ENCODE measurements at places on chromosomes 2 and 18. TPM values are rescaled to one million over a fixed set of nuclear protein-coding genes. Genes with fewer than 3 reads are reported as not detected.

CASP10 gene
- total RNA-seq, result 22.1 TPM

REG3G gene
- total RNA-seq, result not detected

CFAP53 gene
- total RNA-seq, result 0.43 TPM

CIDEA gene
- total RNA-seq, result not detected

DNA sequence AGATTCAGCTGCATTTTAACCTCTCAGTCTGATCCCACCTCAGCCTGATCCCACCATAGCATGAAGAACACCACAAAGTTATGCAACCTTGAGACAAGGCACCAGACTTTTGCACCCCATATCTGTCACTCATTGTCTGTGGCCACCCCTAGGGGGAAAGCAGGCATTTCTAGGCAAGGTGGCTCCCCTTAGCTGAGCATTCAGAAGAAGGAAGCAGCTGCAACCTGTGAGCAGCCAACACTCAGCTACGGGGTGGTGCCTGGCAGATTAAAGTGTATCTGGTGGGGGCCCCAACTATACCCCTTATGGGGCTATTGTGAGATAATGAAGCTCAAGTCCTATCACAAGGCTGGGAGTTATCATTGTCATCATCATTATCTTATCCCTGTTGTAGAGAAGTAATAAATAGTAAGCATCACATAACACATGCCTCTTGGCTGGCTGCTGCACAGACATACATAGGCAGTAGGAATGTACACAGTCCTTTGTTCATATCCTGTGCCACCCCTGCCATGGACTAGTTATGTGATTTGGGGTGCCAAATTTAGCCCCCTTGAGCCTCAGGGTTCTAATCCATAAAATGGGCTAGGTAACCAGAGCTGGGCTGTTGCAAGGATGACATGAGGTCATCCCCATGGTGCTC lies 20.6 kb upstream of the TMEM163 start:
- DNase-seq, result no peak
- H3K27ac ChIP-seq, result no peak overlapping the region
- no peaks in the 10 kb centered on the region for H3K36me3 ChIP-seq
- peaks cover 7% of the 10 kb centered on the region for H3K27me3 ChIP-seq
- no peaks in the 10 kb centered on the region for H3K4me1 ChIP-seq

DNA sequence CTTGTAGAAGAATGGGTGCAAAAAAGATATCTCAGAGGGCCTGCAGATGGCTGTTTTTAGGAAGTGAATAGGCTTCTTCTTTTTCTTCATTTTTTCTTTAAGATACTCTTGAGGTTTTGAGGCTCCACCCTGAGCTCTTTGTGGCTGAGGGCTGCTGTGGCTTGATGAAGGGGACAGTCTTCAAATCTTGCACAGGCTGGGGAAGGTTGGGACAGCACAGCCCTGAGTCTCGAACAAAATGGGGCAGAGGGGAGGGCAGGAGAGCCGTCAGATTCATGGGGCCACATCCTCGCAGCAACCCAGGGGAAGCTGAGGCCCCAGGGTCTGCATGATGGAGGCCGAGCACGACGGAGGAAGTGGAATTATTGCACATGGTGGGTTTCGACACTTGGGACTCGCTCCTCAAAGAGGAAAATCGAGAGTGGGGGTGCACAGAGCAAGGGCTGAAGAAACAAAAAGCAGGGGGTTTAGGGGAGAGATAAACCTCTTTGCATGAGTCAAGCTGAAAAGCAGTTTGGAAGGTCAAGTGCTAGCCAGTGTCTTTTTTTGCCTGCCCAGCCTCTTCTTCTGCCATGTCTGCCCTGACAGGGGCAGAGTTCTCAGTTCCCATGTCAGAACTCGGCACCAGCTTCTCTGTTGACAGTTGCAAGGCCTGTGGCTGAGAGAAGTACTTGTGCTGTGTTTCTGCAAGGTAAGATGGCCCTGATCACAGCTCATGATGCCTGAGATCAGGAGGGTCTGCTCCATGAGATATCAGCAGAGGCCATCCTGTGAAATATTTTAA lies 19.5 kb downstream of the INPP4A start:
- peak overlapping the region; percentile 66 for H3K4me3 ChIP-seq
- no peaks in the 10 kb centered on the region for H3K27me3 ChIP-seq
- peak overlapping the region; percentile 95 for H3K27ac ChIP-seq
- peak; percentile 40 for DNase-seq
- peaks cover 3% of the 10 kb centered on the region for H3K36me3 ChIP-seq

- H3K27ac ChIP-seq, result peak within 1 kb of the TSS; percentile 90
- peak within 1 kb of the TSS; percentile 88 for H3K4me3 ChIP-seq
- H3K36me3 ChIP-seq, result peaks cover 13% of the 10 kb centered on the region
- peak; percentile 66 for DNase-seq
These were observed at the start of gene MTA3 for GRCh38 chr2:42568401-42569115. MTA3 (plus strand) TSS chr2:42568632; CDS start chr2:42568746, 114 bp downstream.

DNA sequence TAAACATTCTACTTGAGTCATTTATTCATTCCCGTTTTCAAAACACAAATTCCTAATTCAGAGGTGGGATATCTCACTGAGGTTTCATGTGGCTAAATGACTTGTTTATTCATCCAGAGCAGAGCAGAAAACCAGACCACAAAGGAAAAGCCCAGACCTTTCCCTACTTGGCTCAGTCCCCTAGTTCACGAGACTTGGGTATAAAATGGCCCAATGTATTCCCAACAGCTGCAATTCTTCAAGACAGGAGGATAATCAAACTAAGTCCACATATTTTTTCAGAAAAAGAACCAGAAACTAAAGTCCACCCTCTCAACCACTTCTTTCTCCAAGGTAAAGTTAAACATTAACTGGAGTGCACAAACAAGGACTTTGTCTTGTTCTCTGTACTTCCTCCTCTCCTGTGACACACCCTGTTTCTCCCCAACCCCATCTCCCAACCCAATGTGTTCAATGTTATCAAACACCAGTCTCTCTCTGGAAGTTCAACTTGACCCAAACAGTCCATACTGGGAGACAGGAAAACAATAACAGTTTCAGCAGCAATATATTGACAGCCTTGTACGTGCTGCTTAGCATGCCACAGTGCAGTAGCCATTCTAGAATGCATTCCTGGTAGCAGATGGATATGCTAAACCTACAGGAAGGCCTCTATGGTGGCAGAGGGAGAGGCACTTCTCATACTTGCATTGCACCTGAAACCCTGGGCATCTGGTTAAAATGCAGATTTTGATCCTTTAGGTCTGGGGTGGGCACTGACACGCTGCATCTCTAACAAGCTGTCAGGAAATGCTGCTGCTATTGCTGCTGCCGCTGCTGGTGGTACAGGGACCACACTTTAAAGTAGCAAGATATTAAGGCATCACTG lies 110.7 kb downstream of the INO80D start:
- H3K4me1 ChIP-seq, result no peaks in the 10 kb centered on the region
- H3K36me3 ChIP-seq, result no peaks in the 10 kb centered on the region
- H3K27ac ChIP-seq, result no peak overlapping the region
- no peak overlapping the region for H3K4me3 ChIP-seq
- DNase-seq, result no peak

DNA sequence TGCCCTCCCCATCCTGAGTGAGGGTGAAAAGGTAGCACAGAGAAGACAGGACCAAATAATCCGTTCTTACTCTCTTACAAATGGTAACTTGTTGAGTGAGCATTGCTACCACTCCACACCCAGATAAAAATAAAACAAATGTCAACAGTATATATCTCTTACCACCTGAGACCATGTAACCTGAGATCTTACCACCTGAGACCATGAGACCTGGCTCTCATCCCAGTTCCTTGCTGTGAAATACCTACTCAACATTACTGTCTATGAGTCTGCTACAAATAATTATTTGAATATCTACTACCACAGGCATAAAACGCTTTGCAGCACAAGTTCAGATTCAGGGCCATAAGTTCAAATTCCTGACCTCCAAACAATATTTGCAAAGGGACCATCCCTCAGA lies 234.7 kb downstream of the C1D start:
- DNase-seq, result no peak
- no peaks in the 10 kb centered on the region for H3K36me3 ChIP-seq
- no peak overlapping the region for H3K4me3 ChIP-seq
- peaks cover 3% of the 10 kb centered on the region for H3K27me3 ChIP-seq

GRCh38 chr2:86105969-86106945 lies at the start of gene PTCD3:
PTCD3 (plus strand) TSS chr2:86106235; CDS start chr2:86106248, 13 bp downstream.
- peaks cover 51% of the 10 kb centered on the region for H3K36me3 ChIP-seq
- no peaks in the 10 kb centered on the region for H3K27me3 ChIP-seq
- peaks cover 60% of the 10 kb centered on the region for H3K4me1 ChIP-seq
- peak within 1 kb of the TSS; percentile 89 for H3K4me3 ChIP-seq

DNA sequence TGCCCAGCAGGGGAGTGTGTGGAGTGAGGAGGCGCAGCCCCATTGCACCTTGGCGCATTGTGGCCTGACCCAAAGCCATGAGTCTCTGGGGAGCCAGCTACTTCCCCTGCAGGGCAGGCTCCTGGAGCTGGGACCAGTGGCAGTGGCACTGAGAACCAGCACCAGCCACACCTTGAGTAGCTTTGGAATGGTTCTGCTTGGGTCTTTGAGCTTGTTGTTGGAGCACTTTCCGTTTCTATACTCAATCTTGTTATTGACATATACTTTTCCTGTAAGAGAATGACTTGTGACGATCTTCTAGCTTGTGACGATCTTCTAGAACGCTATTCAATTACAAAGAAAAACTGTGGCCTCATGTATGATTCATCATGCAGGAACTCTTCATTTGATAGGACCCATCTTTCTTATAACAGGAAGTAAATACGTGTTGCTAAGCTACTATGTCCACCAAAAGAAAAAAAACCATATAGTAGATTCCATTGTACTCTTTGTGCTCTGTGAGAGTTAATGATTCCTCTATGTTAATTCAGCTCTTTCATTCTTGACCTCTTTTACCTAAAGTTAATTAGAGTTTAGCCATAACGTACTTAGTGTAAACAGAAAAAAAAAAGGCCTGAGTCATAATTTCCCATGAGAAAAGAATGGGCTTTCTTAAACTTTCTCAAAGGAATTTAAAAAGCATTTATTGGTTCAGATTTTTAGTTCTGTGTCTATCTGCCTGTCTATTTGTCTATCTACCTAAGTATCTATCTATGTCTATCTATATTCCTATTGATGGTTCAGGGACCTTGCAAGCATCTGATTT lies 113.1 kb downstream of the GATA6 start:
- no peak overlapping the region for H3K4me3 ChIP-seq
- H3K4me1 ChIP-seq, result no peaks in the 10 kb centered on the region
- H3K27me3 ChIP-seq, result peaks cover 2% of the 10 kb centered on the region
- no peaks in the 10 kb centered on the region for H3K36me3 ChIP-seq
- no peak for DNase-seq

DNA sequence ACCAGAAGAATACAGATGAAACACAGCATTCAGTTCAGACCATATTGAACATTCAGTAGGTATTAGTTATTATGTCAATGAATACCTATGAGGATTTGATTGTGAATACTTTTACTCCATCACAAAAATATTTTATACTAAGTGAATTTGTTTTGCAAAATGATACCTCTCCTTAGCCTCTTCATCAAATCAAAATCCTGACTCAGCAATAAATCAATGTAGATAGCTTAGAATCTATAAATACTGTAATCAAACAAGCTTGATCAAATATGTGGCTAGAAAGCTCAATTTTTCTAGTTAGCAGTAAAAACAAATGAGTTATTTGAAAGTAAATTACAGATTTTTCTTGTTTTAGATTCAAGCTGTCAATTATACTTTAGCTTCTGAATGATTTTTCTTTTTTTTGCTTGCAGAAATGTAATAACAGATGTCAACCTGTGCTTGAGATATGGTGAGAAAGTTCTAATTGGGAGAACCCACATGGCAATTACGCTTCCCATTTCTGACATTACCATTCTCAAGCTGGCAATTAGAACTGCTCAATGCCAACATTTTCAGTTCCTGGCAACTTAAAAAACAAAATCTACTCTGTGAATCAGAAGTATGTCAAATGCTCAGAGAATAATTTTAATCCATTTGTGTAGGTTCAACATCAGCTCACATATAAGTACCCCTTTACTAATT lies 109.6 kb downstream of the PRELID3A start:
- H3K4me1 ChIP-seq, result no peaks in the 10 kb centered on the region
- H3K27ac ChIP-seq, result no peak overlapping the region
- no peaks in the 10 kb centered on the region for H3K27me3 ChIP-seq
- H3K4me3 ChIP-seq, result no peak overlapping the region
- DNase-seq, result no peak
- no peaks in the 10 kb centered on the region for H3K36me3 ChIP-seq

- H3K4me3 ChIP-seq, result no peak overlapping the region
- no peaks in the 10 kb centered on the region for H3K36me3 ChIP-seq
- no peak overlapping the region for H3K27ac ChIP-seq
- peaks cover 27% of the 10 kb centered on the region for H3K4me1 ChIP-seq
- no peaks in the 10 kb centered on the region for H3K27me3 ChIP-seq
- no peak for DNase-seq
These were observed 52.4 kb downstream of the LIMS1 start for GRCh38 chr2:108586631-108587030.

GRCh38 chr2:71060871-71061270 lies 7.6 kb upstream of the NAGK start:
- no peak overlapping the region for H3K4me3 ChIP-seq
- peaks cover 4% of the 10 kb centered on the region for H3K27me3 ChIP-seq
- no peaks in the 10 kb centered on the region for H3K36me3 ChIP-seq
- no peak for DNase-seq

GRCh38 chr2:168371273-168372019 lies 84.6 kb upstream of the CERS6 start:
- H3K27ac ChIP-seq, result no peak overlapping the region
- peaks cover 9% of the 10 kb centered on the region for H3K4me1 ChIP-seq
- no peak for DNase-seq
- no peaks in the 10 kb centered on the region for H3K27me3 ChIP-seq

DNA sequence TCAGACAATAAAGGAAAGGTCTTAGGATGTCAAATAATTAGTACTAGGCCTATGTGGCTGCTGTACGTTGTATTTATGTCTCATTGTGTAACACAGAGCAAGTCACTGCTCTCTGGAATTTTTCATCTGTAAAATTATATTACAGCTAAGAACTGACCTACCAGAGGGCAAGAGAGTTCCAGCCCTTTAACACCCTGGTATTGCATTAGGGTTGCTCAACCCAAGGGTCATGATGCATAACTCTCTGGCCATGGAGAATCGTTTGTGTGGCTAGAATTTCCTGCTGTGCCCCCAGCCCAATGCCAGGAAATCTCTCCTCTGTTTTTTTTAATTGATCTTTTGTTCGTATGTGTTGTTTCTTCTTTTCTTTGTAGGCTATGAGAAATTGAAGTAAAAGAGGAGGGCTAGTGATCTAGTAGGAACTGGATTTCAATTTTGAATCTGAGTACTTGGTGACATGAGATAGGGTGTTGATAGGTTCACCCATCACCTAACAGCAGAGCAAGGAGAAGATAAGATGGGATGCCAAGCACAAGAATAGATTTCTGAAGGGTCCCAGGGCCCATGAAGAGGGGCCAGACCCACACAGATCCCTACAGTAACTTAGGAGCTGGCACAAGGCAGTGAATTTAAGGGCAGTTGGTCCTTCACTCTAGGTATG lies 571.2 kb upstream of the TNP1 start:
- no peak for DNase-seq
- H3K4me1 ChIP-seq, result peaks cover 4% of the 10 kb centered on the region
- H3K36me3 ChIP-seq, result peaks cover 8% of the 10 kb centered on the region
- H3K27me3 ChIP-seq, result no peaks in the 10 kb centered on the region
- no peak overlapping the region for H3K27ac ChIP-seq

DNA sequence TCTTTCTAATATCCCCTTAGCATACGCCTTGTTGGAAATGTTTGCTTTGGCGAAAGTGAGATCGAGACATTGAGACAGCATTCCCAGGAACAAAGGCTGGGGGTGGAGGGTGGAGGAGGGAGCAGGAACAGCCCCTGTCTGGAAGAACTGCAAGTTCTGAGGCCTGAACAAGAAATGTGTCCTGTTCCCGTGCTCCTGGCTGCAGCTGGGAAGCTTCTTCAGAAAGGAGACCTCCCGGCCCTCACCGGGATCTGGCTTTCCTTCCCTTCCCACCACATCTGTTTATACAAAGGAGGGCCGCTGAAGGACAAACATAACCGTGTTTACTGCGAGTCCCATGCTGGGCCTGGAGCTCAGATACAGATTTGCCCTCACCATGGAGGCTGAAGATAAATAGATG lies 35.9 kb downstream of the AFF3 start:
- H3K4me3 ChIP-seq, result no peak overlapping the region
- no peak for DNase-seq
- H3K27ac ChIP-seq, result no peak overlapping the region
- peaks cover 9% of the 10 kb centered on the region for H3K4me1 ChIP-seq
- H3K27me3 ChIP-seq, result peaks cover 11% of the 10 kb centered on the region
